ENCODE measurements at places on chromosomes 11 and 22.

GRCh38 chr11:103266167-103266831, 157.1 kb downstream of the DYNC2H1 start:
- DNase-seq = no peak

GRCh38 chr11:85643191-85643614, 4.6 kb upstream of the TMEM126A start:
- no peak for DNase-seq

- DNase-seq = no peak
These were observed 19.1 kb downstream of the IRAG1 start for GRCh38 chr11:10674440-10674855.

- DNase-seq = no peak
These were observed 6.0 kb downstream of the RNF169 start for GRCh38 chr11:74754507-74755252.

Measured in T-cell (primary cell).